ENCODE measurements at places on chromosomes 3 and 15.

DNA sequence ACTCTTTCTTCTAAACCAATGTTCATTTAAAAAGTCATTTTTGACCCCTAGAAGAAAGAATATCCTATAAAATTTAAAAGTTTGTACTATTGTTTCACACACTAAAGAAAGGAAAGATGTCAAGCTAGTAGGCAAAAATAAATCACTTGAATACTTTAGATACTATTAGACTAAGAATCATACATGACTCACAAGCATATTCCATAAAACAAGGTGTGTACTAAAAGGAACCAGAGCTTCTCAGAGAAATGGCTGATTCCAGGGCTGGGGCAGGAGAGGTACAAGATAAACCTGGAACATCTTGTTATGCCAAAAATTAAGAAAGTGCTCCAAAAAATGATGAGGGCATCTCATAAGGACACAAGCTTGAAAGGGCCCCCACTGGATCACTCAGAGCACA lies 8.7 kb downstream of the DLG1 start:
- DNase-seq = no peak

GRCh38 chr3:168693870-168694269 lies 598.1 kb upstream of the GOLIM4 start:
- no peak for DNase-seq

DNA sequence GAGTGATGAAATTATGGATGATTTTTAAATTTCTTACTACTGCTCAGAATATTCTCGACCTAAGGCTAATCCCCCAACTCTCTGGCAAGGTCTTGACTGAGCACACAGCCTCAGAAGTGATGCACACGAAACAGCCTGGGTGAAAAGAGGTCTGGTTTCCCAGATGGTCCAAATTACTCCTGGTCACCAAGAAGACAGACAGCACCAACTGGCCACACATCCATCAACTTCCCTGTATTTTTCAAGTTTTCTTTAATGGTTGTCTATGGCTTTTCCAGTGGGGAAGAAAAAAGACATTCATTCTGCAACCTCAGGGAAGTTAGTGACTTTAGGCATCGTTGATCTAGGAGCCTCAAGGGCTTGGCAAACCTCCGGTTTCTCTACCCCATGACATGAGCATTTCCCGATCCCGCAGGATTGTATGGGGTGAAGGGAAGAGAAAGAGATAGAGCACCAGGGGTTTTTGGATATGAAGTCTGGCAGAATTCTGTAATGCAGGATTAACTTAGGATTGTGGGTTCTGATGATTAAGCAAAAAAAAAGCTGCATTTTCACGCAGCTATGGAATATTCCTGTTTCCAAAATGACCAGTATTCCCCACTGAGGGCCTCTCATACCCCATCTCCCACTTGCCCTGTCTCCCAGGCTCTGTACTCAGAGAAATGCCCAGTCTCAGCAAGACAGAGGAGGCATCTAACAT lies 62.2 kb downstream of the UMPS start:
- no peak for DNase-seq

GRCh38 chr3:150367757-150368156 lies 40.3 kb upstream of the TSC22D2 start:
- DNase-seq = no peak

All from activated CD4-positive, CD25-positive, alpha-beta regulatory T cell treated with anti-CD3 and anti-CD28 coated beads, Interleukin-2, amount 50 U/mL, for 16 hours (primary cell).